ENCODE measurements at places on chromosomes 5 and 9.

DNA sequence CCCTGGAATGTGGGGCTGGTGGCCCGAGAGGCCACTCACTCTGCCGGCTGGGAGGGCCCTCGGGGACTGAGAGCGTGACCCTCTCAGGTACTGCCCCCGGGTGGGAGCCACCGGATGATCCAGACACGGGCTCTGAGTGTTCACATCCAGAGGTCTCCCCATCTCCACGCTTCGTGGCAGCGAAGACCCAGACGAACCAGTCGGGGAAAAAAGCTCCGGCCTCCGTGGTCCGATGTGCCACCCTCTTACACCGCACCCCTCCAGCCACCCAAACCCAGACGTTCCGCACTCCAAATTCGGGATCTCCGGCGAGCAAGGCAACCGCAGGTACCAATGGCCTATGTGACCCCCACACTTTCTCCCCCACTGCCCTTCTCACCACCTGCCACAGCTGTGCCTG lies 49.5 kb downstream of the AMBP start:
- DNase-seq = peak; percentile 64

GRCh38 chr5:82748688-82749460 lies 328.3 kb downstream of the TMEM167A start:
- no peak for DNase-seq

DNA sequence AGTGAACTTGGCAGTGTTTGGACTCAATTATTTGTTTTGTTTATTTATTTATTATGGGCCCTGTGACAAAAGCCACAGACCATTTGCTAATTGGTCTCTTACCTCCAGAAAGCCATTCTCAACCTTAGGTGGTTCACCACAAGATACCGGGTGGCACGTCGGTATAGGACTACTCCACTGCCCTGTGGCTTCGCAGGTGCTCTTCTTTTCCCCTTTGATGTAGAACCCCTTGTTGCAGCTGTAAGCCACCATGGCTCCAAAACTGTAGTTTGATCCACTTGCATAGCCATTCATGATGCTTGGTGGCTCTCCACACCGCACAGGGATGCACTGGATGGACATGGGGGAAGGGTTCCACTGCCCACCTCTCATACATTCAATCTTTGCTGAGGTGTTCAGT lies 73.3 kb upstream of the TXNDC8 start:
- no peak for DNase-seq

GRCh38 chr9:72982146-72982799 lies 29.4 kb upstream of the ALDH1A1 start:
- DNase-seq = no peak

DNA sequence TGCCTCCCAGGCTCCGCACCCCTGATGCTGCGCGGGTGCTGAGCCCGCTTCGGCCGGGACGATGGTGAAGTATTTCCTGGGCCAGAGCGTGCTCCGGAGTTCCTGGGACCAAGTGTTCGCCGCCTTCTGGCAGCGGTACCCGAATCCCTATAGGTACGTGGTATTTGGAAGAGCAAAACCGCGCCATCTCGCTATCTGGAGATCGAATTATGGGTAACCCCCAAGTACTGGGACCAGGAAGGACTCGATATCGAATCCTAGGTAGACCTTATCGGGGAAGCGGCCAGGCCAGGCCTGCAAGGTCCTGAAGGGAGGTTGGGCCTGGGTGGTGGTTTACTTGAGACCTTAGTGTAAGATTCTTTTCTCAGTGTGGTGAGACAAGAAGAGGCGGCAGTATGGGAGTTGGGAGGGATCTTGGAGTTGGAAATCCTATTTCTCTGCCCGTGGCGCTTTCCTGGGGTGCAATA lies 359 bp downstream of the PRELID1 start:
- DNase-seq = no peak

DNA sequence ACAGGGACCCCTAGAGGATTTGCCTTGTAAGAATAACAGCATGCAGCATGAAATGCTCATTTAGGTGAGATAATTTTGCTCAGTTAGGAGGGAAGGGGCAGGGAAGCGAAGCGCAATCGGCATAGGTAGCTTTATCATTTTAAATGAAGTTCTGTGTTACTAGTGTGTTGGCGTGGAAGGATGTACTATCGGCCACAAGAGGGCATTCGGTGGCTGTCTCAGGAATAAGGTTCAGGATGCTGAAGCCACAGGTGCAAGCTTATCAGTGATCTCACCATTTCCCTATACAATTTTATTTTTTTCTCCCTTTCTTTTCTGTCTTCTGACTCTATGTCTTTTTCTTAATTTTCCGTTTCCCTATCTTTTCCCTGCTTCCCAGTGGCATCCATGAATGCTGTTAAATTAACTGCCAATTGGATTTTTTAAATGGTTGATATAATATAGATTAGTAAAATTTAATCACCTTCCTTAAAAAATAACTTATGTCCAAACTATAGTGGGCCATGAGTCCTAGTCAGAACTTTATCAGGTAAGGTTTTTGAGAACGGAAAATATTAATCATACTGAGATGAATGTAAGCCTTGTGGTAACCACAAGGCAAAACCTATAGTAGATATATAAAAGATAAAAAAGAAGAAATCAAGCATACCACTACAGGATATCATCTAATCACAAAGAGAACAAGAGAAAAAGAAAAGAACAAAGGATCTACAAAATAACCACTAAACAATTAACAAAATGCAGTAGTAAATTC lies 1.2 kb upstream of the INSL6 start:
- DNase-seq = no peak

DNA sequence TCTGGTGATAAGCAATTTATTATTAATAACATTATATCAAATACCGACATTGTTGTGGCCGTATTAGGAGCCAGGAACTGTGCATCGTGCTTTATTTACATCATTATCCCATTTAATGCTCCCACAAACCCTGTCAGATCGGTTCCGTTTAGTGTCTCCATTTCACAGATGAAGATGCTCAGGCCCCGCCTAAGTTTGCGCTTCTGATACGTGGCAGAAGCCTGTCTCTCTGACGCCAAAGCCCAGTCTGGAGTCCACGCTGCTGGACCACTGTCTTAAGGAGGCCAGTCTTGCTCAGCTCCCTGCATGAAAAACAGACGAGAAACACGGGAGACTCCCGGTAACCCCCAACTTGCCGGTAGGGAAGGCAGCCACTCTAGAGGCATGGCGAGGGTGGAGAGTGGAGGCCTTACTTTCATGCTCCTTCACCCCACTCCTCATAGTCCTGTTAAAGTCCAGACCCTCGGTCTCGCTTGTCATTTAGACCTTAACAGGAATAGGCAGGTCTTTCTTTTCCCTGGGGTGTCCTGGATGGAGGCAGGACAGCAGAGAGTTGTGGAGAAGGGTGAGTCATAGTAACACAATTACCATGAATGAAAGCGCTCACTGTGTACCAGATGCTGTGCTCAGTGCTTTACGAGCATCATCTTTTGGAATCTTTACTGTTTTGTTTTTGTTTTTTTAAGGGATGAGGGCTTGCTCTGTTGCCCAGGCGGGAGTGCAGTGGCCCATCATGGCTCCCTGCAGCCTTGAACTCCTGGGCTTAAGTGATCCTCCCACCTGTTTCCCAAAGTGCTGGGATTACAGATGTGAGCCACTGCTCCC lies 872 bp downstream of the TXNDC15 start:
- no peak for DNase-seq

DNA sequence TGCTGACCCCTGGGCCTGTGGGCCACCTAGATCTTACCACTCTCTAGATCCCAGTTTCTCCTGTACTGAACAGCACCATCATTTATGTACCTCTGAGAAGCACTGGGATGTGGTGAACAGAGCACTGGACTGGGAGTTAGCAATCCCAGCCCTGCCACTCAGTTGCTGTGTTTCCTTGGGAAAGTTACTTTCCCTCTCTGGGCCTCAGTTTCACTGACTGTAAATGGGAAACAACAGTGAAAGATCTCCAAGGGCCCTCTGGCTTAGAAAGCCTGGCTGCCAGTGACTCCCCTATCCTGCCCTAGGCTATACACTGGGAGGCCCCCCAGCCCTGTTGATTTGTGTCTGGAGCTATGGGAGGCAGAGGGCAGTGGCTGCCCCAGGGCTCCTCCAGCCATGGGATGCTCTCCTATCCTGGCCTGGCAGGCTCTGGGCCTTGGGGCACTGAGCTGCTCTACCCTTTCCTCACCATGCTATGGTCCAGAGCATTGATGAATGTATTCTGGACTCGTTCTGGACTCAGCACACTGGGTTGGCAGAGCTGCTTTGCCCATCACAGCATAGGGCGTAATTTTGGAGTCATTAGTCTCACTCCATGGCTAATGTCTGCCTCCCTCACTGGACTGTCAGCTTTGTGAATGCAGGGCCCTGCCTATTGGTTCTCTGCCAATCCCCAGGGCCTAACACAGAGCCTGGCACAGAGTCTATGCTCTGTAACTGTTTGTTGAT lies 99.3 kb downstream of the RGS3 start:
- no peak for DNase-seq

DNA sequence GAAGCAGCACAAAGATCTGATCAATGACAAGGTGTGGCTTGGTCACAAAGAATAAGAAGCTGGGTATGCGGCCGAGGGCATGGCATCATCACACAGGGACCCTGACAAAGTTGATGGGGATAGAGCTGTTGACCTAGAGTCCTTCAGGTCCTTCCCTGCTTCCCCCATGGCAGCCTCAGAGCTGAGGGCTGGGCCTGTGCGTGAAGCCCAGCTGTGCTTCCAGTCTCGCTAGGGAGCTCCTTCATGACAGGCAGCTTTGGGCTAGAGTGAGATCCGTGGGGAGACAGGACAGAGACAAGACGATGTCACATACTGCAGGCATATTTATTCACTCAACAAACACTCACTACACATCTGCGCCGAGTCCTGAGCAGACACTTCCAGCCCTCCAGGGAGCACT lies 56.4 kb upstream of the NEURL1B start:
- no peak for DNase-seq

GRCh38 chr9:82406456-82407085 lies 418.0 kb downstream of the SPATA31D1 start:
- no peak for DNase-seq

- no peak for DNase-seq
Observed at GRCh38 chr5:57659886-57660285, 177.3 kb upstream of the ACTBL2 start.

DNA sequence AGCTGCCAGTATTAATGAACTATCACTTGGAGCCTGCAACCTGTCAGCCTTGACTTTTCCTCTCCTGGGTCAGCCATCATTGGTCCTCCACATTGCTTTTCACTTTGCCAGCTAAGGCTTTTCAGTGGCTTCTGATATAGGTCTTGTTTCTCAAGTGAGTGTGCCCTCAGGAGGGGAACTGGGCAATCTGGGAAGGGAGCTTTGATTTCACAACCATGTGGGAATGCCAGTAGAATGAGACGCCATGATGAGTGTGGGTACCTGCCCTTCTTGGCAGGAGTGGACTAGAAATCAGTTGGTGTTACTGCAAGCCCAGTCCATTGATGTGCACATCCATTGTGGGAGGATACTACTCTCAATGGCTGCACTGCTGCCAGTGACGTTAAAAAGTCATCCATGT lies 54.1 kb downstream of the SH3GL2 start:
- DNase-seq = no peak

GRCh38 chr9:137303151-137303892 lies 1.3 kb upstream of the NRARP start:
- DNase-seq = no peak
